ENCODE measurements at places on chromosomes 12 and 14.

GRCh38 chr14:59677771-59678231, 101.2 kb upstream of the CCDC175 start:
- no peak for DNase-seq

GRCh38 chr12:122166422-122167349, 7.3 kb downstream of the IL31 start:
- no peak for DNase-seq

DNA sequence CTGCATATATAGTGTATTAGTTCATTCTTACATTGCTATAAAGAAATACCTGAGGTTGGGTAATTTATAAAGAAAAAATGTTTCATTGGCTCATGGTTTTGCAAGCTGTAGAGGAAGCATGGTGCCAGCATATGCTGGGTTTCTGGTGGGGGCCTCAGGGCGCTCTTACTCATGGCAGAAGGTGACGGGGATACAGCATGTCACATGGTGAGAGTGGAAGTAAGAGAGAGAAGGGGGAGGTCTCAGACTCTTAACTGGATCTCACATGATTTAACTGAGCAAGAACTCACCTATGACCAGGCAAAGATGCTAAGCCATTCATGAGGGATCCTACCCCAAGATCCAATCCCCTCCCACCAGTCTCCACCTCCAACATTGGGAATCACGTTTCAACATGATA, 15.9 kb upstream of the PAWR start:
- DNase-seq: no peak

DNA sequence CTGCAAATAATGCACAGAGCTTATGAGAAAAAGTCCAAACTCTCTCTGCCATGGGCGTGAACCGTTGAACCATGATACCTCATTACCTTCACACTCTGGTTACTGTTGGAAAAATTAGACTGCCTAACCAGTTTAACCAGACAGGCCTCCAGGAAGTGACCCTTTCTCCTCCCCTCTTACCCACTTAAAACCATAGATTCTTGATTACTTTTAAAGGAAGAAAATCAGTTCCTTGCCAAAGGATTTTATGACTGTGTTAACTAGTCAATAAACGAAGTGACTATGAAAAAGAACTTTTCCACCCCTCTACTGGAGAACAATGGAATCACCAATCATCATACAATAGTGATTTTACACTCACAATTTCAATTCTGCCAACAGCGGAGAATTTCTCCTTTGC, 254.0 kb upstream of the ATP2B1 start:
- no peak for DNase-seq

- DNase-seq: no peak
Measured at GRCh38 chr12:40225984-40226602, 1.3 kb downstream of the LRRK2 start.

DNA sequence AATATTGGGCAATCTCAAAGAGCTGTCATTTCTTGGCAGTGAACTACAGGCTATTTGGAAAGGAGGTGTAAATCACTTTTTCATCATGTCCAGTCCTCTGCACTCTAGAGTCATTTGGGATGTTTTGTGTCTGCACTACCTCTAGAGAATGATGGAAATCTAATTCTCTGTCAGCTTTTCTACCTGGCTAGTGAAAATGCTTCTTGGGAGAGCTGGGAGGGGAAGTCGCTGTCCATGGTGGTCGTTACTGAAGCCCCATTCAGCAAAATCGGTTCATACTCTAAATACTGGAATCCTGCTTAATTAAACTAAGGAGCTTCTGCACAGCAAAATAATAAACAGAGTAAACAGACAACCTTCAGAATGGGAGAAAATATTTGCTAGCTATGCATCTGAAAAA, 251.8 kb downstream of the APAF1 start:
- DNase-seq: no peak

All from NCI-H2107 (cell line).